ENCODE measurements at places on chromosomes 6 and 20.
A peak's percentile ranks its signal among the peaks of the same experiment; 100 is the strongest.

GRCh38 chr6:128117916-128118315 lies 217.1 kb upstream of the THEMIS start:
- no peak for DNase-seq

GRCh38 chr20:11965602-11966001 lies 47.9 kb downstream of the BTBD3 start:
- no peak for DNase-seq

GRCh38 chr6:28948782-28949486 lies 25.1 kb upstream of the TRIM27 start:
- DNase-seq: no peak

DNA sequence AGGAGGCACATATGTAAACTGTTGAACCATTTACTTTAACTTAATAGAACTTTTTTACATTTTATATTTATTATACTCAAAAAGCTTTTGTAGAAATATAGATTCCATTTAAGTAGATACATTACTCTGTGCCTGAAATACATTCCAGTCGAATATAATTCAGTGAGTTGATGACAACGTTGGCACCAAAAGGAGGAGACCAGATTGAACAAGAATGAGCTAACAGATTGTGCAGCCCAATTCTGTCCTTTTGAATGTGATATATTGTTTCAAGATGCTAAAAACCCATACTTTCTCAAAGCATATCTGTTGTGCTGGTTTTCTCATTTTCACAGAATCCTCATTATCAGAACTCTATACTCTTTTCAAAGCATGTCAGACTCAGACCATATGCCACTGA lies 147.4 kb upstream of the SIM1 start:
- peak; percentile 35 for DNase-seq

- no peak for DNase-seq
Observed at GRCh38 chr20:54088430-54088829, 18.0 kb upstream of the BCAS1 start.

GRCh38 chr6:116314878-116315277 lies 35.1 kb upstream of the TSPYL1 start:
- DNase-seq: no peak

GRCh38 chr6:168344338-168344737 lies 24.8 kb upstream of the DACT2 start:
- no peak for DNase-seq

GRCh38 chr6:90478789-90479602 lies 107.9 kb downstream of the MAP3K7 start:
- DNase-seq: peak; percentile 84

GRCh38 chr20:32761831-32762753 lies at the start of gene DNMT3B:
Gene DNMT3B (plus strand): TSS chr20:32762385. CDS start chr20:32780324, 17,939 bp downstream.
- DNase-seq: peak; percentile 17

- DNase-seq: no peak
Observed at GRCh38 chr6:133888929-133889556, at the start of gene TCF21. Gene TCF21 (plus strand): TSS chr6:133889113. CDS start chr6:133889398, 285 bp downstream.

Measured in forelimb muscle (tissue), 1 donor.